CD4-positive, alpha-beta T cell treated with Interleukin-10 for 1 hour (primary cell): ENCODE measurements at places on chromosomes 11 and 22.
A peak's percentile ranks its signal among the peaks of the same experiment; 100 is the strongest.

GRCh38 chr11:20117291-20117690 is 43.0 kb downstream of the DBX1 start:
- DNase-seq = no peak

GRCh38 chr11:2653198-2653551 is 46.6 kb downstream of the KCNQ1OT1 start:
- no peak for DNase-seq

- no peak for DNase-seq
Observed at GRCh38 chr22:36056980-36057379, 28.4 kb upstream of the RBFOX2 start.

DNA sequence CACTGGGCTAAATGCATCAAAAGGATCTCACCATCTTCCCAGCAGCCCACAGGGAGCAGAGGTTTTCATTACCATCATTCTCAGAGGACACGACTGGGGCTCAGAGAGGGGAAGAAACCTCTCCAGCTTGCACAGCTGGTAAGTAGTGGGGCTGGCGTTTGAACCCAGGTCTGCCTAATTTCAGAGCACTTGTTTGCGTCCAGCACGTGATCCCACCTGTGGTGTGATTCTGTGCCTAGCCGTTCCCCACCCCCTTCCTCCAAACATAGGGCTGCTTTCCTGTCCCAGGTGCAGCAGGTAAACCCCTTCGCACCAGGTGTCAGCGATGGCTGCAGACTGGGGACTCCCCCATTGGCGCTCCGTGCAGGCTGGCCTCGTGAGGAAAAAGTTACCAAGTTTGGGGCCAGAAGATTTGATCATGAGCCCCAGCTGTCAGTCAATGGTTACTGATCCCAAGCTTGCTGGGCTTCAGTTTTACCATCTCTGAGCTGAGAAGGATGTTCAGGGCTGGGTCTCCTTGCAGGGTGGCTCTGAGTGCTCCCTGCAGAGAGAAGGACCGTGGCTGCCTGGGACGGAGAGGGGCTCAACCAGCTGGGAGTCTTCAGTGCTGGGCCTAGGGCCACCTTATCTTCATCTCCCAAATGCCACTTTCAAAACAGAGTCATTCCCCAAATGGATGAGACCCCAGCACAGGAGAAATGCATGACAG is 445.6 kb downstream of the TBC1D22A start:
- DNase-seq = no peak

DNA sequence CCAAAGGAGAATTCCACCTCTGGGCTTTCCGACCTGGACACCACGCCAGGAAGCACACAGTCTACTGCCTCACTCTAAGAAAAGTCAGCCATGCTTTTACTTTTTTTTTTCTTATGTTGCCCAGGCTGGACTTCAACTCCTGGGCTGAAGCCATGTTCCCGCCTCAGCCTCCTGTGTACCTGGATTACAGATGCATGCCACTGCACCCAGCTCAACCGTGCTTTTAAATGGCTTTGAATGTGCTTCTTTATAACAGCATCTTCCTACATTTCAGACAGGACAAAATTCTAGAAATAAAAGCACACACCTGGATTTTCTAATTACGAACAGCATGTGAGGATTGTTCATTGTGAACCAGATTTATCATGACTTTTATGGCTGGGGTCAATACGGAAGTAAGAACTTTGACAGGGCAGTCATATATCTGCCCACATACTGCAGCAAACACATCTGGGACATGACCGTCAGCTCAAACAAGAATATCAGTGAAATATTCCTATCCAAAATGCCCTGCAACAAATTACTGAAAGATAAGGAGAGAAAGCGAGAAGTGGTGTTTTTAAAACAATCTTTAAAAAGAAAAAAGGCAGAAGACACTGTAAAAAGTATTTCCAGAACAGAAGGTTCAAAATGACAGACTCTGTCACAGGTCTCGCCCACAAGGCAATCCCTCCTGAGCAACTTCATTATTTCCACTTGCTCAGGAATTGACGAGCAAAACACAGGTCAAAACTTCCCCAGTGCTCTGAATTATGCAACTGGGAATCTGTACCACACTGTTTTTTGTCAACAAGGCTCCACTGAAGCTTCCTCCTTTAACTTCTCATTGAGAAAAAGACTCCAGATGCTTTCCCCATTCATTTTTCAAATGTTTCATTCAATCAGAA is 42.1 kb downstream of the PACSIN2 start:
- DNase-seq = peak; percentile 4

DNA sequence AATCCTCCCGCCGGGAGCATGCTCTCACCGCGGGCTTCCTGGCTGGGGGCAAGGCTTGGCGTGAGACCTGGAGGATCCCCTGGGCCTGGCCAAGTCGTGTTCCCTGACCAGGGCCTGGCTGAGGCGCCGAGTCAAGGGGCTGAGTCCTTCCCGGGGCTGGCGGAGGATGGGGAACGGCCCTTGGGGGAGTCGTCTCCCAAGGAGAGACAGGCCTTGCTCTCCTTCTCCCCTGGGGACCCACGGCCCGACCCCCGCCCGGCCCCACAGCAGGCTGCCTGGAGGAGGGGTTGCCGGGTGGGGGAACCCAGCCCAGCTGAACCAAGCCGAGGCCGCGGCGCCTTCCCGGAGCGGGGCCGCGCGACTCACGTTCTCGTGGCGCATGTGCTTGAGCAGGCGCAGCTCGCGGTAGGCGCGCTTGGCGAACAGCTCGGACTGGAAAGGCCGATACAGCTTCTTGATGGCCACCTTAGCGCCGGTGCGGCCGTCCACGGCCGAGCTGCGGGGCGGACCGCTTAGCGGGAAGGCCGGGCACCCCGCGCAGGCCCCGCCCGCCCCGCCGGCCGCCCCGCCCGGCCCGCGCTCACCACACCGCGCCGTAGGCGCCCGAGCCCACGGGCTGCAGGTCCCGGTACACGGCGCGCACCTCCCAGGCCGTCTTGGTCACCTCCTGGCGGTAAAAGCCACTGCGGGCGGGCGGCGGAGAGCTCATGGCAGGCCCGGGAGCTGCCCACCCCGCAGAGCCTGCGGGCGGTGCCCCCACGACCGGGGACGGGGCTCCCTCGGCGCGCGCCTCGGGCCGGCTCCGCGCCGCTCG is 475 bp downstream of the MAPK12 start:
- DNase-seq = no peak

- DNase-seq = no peak
Observed at GRCh38 chr11:134557571-134558257, 145.7 kb upstream of the B3GAT1 start.

DNA sequence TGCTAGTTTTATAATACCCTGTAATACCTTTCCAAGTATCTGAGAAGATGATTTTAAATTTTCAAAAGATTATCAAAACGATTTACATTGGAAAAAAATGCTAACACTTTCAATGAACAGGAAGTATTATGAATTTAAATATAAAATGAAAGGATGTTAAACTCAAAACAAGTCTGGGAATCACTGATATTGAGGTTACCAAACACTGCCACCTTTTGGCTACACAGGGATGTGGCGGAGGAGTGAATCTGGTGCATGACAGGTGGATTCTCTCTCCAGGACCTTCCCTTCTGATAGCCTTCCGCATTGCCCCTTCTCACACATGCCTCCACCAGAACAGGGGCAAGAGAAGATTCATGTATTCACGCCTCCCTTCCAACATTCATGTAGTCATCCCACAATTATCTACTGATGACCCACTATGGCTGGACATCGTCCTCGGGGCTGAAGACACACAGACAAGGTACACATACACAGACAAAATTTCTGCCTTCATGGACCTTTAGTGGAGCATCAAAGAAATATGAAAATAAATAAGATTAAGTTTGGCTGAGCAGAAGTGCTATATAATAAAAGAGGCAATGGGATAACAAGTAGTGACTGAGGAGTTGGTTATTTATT is 34.7 kb downstream of the ATG16L2 start:
- DNase-seq = peak; percentile 62

DNA sequence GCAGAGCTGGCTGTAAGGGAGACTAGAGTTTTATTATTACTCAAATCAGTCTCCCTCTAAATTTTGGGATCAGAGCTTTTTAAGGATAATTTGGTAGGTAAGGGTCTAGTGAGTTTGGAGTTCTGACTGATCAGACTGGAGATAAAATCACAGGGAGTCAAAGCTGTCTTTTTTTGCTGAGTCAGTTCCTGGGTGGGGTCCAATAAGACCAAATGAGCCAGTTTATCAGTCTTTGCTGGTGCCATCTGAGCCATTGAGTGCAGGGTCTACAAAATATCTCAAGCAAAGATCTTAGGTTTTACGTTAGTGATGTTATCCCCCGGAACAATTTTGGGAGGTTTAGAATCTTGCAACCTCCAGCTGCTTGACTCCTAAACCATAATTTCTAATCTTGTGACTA is 935.1 kb upstream of the RAG2 start:
- no peak for DNase-seq

DNA sequence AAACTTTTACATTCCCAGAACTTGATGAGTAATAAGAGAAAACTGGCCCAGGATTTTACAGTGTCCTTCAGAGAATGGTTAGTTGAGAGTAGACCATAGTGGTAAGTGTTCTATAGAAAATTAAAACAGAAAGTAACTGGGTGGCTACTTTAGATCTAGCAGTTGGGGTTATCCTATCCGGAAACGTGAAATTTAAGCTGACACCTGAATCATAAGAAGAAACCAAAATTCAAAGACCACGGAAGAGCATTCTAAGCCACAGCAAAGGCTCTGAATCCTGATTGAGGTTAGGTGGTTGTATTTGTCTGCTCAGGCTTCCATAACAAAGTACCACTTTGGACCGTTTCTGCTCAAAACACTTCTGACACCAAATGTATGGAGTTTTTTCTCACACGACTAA is 34.0 kb downstream of the TTC17 start:
- DNase-seq = peak; percentile 2

- no peak for DNase-seq
Observed at GRCh38 chr22:22927888-22928665, 40.5 kb downstream of the IGLL5 start.

DNA sequence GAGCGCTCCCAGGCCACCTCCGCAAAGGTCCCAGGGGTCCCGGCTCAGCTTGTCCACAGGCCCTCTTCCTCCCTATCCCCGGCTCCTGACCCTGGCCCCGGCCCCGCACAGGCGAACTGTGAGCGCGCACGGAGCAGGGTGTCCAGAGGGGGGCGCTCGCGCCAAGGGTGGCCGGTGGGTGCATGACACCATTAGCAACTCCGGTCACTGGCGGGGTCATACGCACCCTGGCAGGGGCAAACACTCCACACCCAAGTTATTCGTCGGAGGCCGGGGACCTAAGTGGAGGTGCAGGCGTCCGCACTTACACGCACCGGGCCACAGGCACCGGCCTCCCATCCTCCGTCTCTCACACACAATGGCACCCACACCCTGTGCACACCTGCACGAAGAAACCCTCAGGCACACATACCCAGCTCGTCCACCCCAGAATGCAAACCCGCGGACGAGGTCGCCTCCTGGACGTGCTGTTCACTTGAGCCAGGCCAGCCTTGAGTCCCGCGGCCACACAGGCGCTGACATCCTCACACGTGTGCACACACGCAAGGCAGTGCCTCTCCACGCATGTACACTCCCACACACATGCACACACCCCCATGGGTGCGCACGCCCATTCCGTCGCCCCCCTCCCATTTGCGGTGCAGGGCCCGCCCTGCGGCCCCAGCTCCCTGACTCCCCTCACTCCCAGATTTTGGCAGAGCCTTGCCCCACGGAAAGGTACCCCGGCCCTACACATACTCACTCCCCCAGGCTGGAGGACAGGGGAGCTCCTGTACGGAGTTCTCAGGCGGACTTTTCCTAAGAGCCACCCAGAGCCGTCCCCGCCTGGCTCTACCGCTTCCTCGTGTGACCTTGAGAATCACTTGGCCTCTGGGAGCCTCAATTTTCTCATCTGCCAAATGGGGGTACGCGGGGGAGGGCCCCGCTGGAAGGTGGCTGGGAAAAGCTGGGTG is at the start of gene RASGRP2:
Gene RASGRP2 (minus strand): TSS at position 552 of the 953 bp plus-strand sequence. CDS start 1,276 bp downstream, outside the sequence.
- DNase-seq = peak; percentile 89

- no peak for DNase-seq
Observed at GRCh38 chr11:59283311-59283710, 70.6 kb upstream of the MPEG1 start.

GRCh38 chr22:35589071-35589755 is 27.9 kb downstream of the MB start:
- DNase-seq = no peak

DNA sequence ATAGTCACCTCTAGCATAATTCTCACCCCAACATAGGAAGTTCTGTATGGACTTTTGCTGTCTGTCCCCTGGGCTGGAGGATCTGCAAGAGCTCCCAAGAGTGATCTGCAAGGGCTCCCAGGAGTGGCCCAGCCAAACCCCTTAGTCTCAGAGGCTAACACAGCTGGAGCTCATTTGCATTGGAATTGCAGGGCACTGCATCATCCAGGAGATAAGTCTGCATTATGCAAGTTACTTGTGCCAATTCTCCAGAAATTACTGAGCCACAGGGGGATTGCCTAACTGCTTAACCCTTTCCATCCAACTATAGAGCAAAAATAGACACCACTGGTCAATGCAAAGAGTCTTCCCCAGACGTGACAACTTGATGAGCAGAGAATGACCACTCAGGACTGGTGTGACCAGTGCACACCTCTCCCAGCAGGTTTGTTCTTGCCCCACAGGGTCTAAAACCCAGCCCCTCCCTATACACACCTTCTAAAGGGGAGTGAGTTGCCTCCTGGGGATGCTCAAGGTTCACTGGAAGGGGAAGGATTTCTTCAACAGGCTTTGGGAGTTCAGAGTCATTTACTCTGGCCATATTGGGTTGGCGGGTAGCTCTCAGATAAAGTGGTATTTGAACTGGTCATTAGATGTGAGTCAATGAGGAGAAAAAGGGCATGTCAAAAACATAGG is 38.4 kb downstream of the POU2AF3 start:
- DNase-seq = no peak

- DNase-seq = no peak
Observed at GRCh38 chr11:64598106-64598796, 7.2 kb downstream of the SLC22A12 start.

DNA sequence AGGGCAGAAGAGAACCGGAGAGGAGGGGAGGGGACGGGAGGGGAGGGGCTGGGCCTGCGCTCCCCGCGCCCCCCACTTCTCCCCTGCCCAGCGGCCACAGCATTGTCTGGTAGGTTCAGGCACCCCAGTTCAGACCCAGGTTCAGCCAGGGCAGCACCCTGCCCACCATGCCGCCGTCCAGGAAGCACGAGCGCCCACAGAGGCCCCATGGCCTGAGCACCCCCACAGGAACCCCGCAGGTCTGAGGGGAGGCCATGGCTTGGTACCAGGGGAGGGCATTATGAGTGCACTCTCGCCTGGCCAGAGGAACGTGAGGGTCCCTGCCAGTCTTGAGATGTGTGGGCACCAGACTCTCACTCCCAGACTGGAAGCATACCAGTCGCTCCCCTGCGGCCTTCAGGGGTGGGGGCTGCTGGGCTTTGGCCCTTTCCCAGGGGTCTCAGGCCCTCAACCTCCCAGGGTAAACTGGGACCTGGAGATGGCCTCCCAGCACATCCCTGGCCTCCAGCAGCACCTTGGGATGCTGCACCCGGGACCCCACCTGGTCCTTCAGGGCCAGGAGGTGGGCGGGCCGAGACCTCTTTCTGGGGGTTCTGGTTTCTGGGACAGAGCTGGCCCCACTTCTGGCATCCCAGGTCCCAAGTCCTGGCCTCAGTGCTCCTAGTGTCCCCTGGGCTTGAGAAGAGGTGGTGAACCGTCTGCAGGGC is 597 bp upstream of the PLXNB2 start:
- DNase-seq = no peak

- no peak for DNase-seq
Observed at GRCh38 chr11:61901397-61901796, 10.1 kb upstream of the FADS3 start.

GRCh38 chr11:37597776-37598175 is 999.7 kb upstream of the RAG2 start:
- DNase-seq = no peak

- DNase-seq = no peak
Observed at GRCh38 chr11:108571001-108571400, 22.6 kb downstream of the EXPH5 start.
